ENCODE measurements at places on chromosomes 3 and 15.

DNA sequence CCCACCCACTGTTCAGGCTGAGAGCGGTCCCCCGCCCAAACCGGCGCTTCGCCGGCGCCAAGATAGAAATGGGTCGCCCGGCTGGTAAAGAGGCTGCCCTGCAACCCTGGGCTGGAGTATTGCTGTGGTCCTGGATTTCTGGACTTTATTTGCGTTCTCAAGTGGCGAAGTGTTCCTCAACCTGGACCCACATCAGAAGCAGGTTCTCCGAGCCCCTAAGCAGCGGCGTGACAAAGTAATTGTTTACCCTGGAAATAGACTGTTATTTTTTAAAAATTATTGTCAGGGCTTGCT is 481 bp upstream of the DYNC1LI1 start:
- DNase-seq = no peak

DNA sequence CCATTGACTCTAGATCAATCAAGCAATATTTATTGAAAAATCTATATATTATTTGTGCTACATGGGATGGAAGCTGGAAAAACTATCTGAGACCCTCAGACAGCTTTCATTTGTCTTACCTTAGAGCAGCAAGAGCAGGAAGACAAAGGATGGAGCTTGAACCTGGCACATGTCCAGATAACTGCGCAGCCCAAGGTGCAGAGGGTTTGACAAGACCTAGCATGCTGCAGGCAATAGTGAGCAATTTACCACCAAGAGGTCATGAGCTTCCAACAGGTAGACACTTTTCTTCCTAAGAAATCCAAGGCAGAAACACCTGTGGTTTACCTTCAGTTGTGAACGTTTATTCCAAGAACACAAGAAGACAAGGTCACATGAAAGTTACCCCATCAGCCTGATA is 214.7 kb upstream of the NECTIN3 start:
- no peak for DNase-seq

DNA sequence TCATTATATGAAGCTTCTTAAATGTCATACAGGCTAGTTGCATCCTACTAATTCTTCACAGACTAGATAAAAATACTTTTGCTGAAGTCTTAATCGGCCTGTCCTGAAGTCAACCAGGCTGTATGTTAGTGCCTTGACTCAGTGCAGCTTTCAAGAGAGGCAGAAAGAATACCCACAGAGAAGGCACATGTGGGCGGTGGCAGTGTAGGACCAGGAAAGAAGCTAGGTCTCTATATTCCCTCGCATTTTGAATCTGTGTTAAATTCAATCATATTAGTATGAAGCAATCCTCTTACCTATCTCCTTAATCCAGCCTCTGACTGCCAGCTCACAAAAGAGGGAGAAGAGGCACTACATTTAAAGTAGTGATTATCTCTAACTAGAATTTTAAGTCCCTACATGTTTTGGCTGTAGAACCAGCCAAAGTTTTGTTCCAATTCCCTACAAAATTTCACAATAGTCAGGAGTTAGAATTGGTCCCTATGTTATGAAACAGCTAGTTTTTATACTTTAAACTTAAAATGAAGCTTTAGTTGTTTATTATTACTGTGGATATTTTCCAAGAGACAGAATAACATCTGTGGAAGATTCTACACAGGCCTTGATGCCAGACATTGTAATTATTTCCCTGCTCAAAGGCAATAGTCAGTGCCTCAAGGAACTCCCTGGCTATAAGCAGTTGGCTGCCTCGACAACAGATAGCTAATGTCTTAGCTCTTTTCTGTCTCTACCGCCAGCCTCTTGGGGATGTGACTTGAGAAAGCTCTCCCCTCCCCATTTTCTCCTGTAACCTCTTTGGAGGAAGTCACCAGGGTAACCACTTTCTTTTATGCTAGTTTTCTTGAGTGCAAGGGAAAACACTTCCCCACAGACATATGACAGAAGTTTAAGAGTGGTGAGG is 31.9 kb downstream of the CRTC3 start:
- DNase-seq = no peak

DNA sequence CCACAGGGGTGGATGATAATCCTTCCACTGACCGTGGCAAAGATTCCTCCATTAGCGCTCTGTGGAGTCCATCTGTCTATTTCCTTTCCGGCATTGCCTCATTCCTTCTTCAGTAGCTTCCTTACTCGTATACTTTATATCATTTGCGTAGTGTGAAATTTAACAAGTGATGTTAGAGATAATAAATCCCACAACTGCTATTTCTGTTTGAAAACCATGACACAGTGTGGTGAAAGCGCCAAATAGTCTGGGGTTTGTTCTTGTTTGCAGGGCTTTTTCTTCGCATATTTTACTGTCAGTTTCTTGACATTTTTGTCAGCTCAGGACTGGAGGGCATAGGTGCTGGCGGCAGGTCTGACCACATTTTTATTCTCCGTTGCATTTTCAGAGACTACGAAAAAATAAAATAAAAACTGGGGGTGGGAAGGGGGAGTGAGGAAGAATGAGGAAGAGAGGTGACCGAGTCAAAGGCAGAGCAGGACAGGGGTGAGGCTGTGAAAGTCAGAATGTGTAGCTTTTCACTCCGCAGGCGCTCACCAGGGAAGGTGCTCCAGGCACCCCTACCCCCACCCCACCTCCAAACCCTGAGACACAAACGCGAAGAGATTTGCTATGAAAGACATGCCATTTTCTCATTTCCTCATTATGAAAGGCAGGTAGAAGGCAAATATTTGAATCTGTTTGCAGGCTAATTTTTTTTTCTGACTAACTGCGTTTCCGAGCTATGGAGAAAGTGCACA is 965.0 kb downstream of the MCTP2 start:
- DNase-seq = no peak

DNA sequence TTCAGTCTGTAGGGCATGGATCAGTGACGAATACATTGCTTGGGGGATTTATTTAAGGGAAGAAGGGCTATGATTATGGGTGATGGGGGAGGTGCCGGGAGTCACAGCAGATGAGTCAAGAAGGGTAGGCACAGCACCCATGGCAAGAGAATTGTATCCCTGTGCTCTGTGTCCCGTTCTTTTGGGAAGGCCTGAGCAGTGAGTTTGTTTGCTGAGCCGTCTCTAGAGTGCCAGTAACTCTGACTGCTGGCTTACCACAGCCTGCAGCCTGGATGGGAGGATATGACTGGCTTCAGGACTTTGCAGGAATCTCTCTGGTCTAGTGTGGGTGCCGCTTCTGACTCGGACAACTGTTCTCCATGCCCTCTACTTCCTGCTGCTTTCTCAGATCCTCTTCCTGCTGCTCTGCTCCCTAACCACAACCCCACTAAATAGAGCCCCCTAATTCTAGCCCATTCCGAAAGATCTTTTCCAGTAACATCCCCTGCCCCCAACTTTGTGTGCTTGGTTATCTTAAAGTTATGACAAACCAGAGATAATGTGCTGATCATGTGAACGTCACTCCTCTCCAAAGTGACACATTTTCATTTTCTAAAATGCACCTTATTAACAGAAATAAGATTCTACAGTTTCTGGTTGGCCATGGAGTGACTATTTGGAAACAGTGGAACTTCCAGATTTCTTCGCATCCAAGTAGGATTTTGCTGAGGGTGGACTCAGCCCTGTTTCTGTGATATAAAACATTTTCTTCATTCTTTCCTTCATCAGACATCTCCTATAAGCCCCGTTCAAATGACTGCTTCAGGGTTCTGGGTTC is 239.0 kb downstream of the SLCO3A1 start:
- no peak for DNase-seq

DNA sequence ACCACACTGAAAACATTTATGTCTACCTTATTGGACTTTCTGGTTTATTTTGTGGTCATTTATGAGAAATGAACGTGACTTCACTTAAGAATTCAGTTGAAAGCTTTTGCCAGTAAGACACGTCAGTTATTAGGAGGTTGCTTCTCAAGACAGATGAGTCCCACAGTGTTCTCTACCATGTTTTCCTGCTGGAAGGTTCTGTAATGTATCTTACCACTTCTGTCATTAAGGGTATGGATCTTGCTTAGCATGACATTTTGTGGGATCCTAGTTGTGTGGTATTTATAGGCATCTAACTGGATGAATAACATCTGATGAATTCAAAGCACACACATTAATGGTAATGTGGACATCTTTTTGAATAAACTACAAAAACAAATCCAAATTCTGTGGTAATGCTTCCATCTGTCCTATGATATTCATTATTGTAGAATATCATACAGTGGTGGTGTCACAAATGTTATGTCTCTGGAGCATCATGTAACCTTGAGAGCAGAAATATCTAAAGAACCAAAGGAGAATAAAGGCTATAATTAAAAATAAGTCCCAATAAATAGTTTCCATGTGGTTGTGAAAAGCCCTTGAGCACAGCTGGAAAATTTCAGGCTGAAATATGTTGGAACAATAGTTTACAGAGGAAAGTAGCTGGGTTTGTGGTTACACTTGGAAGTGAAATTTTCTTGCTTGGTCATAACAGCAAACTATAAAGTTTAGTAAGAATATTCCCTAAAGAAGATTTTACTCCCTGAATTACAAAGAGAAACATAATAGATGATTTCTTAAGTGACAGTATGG is 61.5 kb downstream of the C3orf38 start:
- no peak for DNase-seq

DNA sequence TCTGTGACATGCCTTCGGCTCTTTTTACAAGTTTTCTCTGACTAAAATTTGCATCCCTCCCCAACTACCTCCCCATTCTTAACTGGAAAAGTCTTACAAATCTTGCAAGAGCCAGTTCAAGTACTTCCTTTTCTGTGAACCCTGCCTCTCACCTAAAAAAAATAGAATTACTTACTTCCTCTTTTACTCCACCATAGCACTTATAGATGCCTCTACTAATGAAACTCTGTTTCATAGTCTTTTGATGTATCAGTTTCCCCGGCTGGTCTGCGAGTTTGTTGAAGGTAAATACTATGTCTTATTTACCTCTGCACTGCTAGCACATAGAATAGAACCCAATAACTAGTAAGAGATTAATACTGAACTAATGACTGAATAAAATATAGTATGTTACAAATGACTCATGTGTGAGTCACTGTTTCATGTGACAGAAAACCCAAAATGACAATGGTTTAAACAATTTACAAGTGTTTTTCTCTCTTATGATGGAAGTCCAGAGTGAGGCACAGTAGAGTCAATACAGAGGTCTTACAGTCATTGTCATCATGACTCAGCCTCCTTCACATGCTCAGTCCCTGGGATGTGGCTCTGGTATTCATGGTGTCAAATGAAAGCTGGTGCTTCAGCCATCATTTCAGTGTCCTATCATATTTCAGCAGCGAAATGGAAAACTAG is 393.5 kb downstream of the RSL24D1 start:
- DNase-seq = no peak

GRCh38 chr15:59203657-59204056 is 3.0 kb upstream of the LDHAL6B start:
- no peak for DNase-seq

DNA sequence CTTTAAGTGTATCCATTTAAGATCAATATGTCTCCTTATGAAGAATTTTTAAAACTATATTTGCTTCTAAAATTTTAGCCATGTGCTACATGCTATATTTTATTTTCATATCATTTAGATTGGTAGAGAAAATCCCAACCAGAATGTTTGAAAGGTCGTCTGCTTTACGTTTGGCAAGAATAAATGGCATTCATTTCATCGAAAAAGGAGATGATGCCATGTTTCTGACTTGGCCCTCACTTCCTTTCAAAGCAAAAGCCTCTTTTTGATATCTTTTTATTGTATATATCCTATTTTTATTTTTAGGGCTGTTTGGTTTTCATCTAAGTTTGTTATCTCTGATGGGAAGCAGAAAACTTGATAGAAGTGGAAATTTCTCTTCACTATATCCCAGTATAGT is 176.2 kb downstream of the PLCL2 start:
- no peak for DNase-seq

- no peak for DNase-seq
Observed at GRCh38 chr3:49791571-49791970, 5.2 kb upstream of the IP6K1 start.

DNA sequence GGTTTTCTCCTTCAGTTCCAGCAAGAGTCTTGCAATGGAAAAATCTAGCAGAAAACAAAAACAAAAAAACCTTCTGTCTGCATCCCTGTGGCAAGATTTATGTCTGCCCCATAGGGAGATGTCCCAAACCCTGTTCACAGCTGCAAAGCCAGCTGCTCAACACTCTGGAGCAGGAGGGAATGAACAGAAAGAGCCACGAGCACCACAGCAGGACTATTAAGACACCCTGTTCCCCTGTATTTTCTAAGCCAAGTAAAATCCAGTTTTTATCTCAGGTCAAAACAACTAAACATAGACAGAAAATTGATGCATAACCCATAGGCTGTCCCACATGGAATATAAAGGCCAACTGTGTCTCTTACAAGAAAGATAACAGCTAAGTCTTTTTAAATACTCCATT is 357.9 kb downstream of the LSAMP start:
- DNase-seq = no peak

DNA sequence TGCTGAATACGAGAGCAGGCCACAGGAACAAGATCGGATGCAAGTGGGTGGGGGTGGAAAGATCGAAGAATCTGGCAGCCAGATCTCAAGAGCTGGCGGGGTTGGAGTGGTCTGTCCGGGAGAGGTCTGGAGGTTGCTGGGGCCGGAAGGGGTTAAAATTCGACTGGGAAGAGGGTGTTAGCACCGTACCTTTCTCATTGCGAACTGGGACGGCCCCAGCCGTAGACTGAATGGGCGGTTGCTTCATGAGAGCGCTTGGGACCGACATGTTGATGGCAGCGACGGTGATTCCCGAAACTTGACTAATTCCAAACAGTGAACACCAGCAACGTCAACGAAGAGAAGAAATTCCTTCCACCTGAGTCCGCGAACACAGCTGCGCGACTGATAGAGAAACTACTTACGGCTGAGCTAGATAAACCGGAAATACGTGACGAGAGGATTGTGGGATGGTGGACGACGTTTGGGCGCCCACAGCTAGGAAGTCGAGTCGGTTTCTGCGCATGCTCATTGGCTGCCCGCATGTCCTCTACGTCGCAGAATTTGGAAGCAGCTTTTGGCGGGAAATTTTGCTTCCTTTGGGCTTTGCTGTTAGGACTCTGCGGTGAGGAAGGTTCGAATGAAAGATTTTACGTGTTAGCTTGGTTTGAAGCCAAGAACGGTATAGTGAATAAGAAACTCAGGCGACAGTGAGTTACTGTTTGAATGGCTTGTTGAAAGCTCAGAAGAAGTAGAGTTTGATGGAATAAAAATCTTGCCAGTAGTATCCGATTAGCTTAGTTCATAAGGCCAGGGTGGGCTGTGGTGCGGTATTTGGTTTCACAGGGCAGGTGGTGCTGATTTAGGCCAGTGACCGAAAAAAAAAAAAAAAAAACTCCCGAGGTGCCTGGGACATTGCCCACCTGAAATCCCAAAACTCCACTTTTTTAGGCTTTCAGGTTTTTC is at the start of gene MFAP1:
Gene MFAP1 (minus strand): TSS at position 389 of the 945 bp plus-strand sequence. CDS start 121 bp downstream, at position 268.
- peak; percentile 94 for DNase-seq

DNA sequence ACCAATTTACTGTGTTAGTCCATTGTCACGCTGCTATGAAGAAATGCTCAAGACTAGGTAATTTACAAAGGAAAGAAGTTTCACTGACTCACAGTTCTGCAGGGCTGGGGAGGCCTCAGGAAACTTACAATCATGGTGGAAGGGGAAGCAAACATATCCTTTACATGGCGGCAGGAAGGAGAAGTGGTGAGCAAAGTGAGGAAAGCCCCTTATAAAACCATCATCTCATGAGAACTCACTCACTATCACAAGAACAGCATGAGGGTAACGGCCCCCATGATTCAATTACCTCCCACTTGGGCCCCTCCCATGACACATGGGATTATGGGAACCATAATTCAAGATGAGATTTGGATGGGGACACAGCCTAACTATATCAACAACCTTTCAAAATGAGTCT is 20.2 kb downstream of the USF3 start:
- no peak for DNase-seq
